ENCODE measurements at places on chromosomes 2 and 18. TPM values are rescaled to one million over a fixed set of nuclear protein-coding genes. Genes with fewer than 3 reads are reported as not detected.

The PRKAG3 gene
- not detected for total RNA-seq

The TTLL4 gene
- total RNA-seq, result 40.4 TPM

The ING5 gene
- total RNA-seq, result 28.0 TPM

The CNDP1 gene
- not detected for total RNA-seq

The UGT1A8 gene
- not detected for total RNA-seq

The ITGB6 gene
- total RNA-seq, result not detected

The MAPK4 gene
- total RNA-seq, result not detected

The DUSP28 gene
- 10.1 TPM for total RNA-seq

The UPP2 gene
- total RNA-seq, result not detected

The CAPN13 gene
- not detected for total RNA-seq

The ABCG5 gene
- total RNA-seq, result not detected

The PCARE gene
- not detected for total RNA-seq

The CFAP221 gene
- total RNA-seq, result not detected

The FABP1 gene
- total RNA-seq, result not detected

The FBXO41 gene
- total RNA-seq, result 31.5 TPM

The ICA1L gene
- total RNA-seq, result 5.1 TPM

The CNGA3 gene
- not detected for total RNA-seq

The RAB6C gene
- total RNA-seq, result not detected

The SOWAHC gene
- not detected for total RNA-seq

The SIGLEC15 gene
- total RNA-seq, result not detected

The LONRF2 gene
- total RNA-seq, result 0.21 TPM

The HTR2B gene
- not detected for total RNA-seq

The SLC14A1 gene
- total RNA-seq, result 14.8 TPM

The UGT1A10 gene
- not detected for total RNA-seq

The PREB gene
- total RNA-seq, result 61.6 TPM

The UGT1A4 gene
- not detected for total RNA-seq

The BOK gene
- not detected for total RNA-seq

The RAB12 gene
- total RNA-seq, result 13.6 TPM

The FIGN gene
- total RNA-seq, result not detected

The LYPD6B gene
- not detected for total RNA-seq

The OR6B2 gene
- not detected for total RNA-seq

The CDH20 gene
- not detected for total RNA-seq

The MRO gene
- total RNA-seq, result not detected

The MYO5B gene
- not detected for total RNA-seq

The SCYGR4 gene
- total RNA-seq, result not detected

The SERPINB12 gene
- not detected for total RNA-seq

The EGR4 gene
- 0.15 TPM for total RNA-seq

The PKP4 gene
- 32.0 TPM for total RNA-seq

The PROC gene
- total RNA-seq, result not detected

The GALR1 gene
- total RNA-seq, result not detected

The SERPINB3 gene
- total RNA-seq, result not detected

The MTCL1 gene
- 0.41 TPM for total RNA-seq

The RESP18 gene
- not detected for total RNA-seq

The LRATD1 gene
- total RNA-seq, result not detected

The USP40 gene
- 11.2 TPM for total RNA-seq

The PSMA8 gene
- 1.1 TPM for total RNA-seq

The GPR39 gene
- total RNA-seq, result not detected

The GPR55 gene
- total RNA-seq, result 58.8 TPM

The NDC80 gene
- total RNA-seq, result 101 TPM

The FASTKD2 gene
- total RNA-seq, result 18.8 TPM

The PROKR1 gene
- total RNA-seq, result not detected

The ZSWIM2 gene
- total RNA-seq, result not detected

The CDH19 gene
- not detected for total RNA-seq

The CRACDL gene
- 0.35 TPM for total RNA-seq

The RSAD2 gene
- 83.0 TPM for total RNA-seq

The DYNAP gene
- not detected for total RNA-seq
